A549 treated with GW870086 at 1 μM for 4 hours (cell line): ENCODE measurements at places on chromosomes 16 and 17. TPM values are rescaled to one million over a fixed set of nuclear protein-coding genes. Genes with fewer than 3 reads are reported as not detected.

NOD2 gene
- total RNA-seq, result 0.05 TPM in 1 of 5 replicates, not detected in the others

HP gene
- 0.11 TPM in 1 of 5 replicates, not detected in the others for total RNA-seq

TMEM100 gene
- total RNA-seq, result not detected in 5 replicates

KRTAP4-3 gene
- total RNA-seq, result not detected in 5 replicates

DNASE1L2 gene
- total RNA-seq, result 0.80 to 1.7 TPM (median 1.6 TPM) in 5 replicates
